ENCODE measurements at places on chromosomes 13 and 19.
A peak's percentile ranks its signal among the peaks of the same experiment; 100 is the strongest.

DNA sequence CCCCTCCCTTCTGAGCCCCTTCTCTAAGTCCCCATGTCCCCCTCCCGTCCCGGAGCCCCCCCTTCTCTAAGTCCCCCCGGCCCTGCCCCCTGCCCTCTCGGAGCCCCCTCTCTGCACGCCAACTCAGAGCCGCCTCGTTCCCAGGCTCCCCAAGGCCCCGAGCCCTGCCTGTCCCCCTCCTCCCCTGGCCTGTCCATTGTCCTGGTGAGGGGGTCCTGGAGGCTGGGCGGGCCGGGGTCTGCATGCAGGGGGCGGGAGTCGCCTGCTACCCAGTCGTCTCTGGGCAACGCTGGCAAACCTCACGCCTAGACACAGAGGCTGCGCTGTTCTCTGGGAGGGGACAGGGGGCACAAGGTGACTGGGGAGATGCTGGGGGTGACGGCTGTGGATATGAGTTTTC is 39.2 kb upstream of the SEMA6B start:
- DNase-seq = no peak
- peaks cover 8% of the 10 kb centered on the region for H3K4me1 ChIP-seq
- H3K4me3 ChIP-seq = no peak overlapping the region

DNA sequence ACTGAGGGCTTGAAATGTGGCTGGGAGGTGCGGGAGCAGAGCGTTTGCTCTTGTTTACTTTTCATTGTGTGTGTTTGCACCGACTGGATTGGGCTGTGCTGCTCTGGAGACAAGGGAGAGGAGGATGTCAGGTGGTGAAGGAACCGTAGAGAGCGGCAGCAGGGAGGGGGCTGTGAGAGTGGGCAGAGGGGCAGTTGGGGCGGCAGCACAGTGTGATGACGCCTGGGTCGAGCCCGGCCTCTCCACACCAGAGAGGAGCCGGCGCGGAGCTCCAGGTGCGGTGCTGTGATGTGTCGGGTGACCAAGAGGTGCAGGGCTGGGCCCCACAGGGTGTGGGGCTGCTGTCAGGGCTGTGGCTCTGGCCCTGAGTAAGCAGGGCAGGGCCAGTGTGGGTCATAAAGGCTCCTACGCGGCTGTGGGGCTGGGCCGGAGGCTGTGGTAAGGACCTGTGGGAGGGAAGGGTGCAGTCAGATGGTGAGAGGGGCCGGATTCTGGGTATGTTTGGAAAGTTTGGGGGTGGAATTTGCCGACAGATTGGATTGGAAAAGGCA is 10.5 kb downstream of the NAXD start:
- no peaks in the 10 kb centered on the region for H3K27me3 ChIP-seq
- peaks cover 24% of the 10 kb centered on the region for H3K36me3 ChIP-seq
- H3K4me3 ChIP-seq = no peak overlapping the region
- H3K4me1 ChIP-seq = peaks cover 23% of the 10 kb centered on the region
- DNase-seq = no peak
- no peak overlapping the region for H3K27ac ChIP-seq

DNA sequence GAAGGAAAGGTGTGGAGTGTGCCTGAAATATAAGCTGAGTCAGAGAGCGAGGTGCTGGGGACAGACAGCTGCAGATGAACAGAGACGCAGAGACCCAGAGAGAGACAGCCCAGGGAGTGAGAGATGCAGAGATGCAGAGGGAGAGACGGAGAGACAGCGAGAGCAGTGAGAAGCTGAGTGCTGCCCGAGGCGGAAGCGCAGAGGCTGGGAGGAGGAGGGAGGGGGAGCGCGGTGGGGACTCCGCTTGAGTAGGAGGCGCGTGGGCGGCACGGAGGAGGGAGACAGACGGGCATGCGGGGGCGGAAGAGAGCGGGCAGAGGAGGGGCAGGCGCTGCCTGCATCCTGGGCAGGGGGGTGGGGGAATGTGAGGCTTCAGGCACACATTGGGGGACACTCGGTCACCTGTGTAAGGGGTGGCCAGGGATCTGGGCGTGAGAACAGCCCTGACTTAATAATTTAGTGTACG is 25.7 kb downstream of the SLC8A2 start:
- peaks cover 3% of the 10 kb centered on the region for H3K36me3 ChIP-seq
- peak overlapping the region; percentile 42 for H3K4me3 ChIP-seq
- peaks cover 47% of the 10 kb centered on the region for H3K4me1 ChIP-seq
- no peak overlapping the region for H3K27ac ChIP-seq
- DNase-seq = peak; percentile 70
- peaks cover 76% of the 10 kb centered on the region for H3K27me3 ChIP-seq

DNA sequence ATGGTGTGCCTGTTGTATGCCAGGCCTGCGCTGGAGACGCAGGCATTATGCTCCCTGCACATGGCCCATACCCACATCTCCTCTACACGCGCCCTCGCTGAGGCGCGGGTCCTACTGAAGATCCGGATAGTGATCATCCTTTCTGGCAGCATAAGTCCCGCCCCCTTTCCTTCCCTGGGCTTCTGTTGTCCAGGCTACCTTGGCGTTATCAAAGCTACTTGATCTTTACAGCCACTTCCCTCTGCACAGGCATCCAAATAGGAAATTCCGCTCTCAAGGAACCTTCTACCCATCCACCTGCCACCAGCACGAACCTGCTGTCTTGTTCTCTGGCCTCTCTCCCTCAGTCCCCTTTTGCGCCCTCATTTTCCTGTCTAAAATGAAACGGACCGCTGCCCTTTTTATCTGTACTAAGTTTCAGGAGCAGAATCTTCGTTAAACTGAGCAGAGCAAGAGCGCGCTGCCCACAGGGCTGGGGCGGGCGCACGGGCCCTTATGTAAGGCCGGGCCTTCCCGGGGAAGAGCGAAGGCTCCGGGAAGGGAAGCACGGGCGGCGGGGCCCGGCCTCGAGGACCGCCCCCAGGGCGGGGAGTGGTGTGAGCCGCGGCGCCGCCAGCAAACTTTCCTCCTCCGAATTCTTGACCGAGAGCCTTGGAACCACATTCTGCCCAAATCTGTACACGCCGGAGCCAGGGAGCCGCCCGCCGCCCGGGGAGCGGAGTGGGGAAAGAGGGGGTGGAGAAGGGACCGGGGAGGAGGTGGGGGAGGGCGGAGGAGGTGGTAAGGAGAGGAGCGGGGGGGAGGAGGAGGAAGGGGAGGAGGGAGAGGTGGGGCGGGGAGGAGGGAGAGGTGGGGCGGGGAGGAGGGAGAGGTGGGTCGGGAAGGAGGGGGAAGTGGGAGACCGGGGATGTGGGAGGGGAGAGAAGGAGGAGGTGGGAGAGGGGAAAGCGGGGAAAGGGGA is 920 bp upstream of the UBE2L5 start:
- H3K27ac ChIP-seq = peak overlapping the region; percentile 75
- DNase-seq = peak; percentile 54
- peaks cover 26% of the 10 kb centered on the region for H3K4me1 ChIP-seq
- H3K36me3 ChIP-seq = no peaks in the 10 kb centered on the region
- H3K4me3 ChIP-seq = peak overlapping the region; percentile 75

- no peak overlapping the region for H3K4me3 ChIP-seq
- DNase-seq = no peak
- peak overlapping the region; percentile 27 for H3K27ac ChIP-seq
- H3K4me1 ChIP-seq = peaks cover 12% of the 10 kb centered on the region
- peaks cover 6% of the 10 kb centered on the region for H3K36me3 ChIP-seq
Measured at GRCh38 chr13:51599444-51600176, 15.3 kb downstream of the WDFY2 start.

- peaks cover 5% of the 10 kb centered on the region for H3K4me1 ChIP-seq
- H3K27ac ChIP-seq = no peak overlapping the region
- H3K4me3 ChIP-seq = no peak overlapping the region
- DNase-seq = no peak
- H3K27me3 ChIP-seq = no peaks in the 10 kb centered on the region
- H3K36me3 ChIP-seq = peaks cover 44% of the 10 kb centered on the region
Measured at GRCh38 chr13:111280681-111281585, 39.5 kb upstream of the TEX29 start.

All from activated CD4-positive, alpha-beta T cell treated with anti-CD3 and anti-CD28 coated beads, Interleukin-2, amount 10 ng/mL, durations not matched to agents 7 days and 5 days (primary cell).